ENCODE measurements at places on chromosomes 11 and 22. TPM values are rescaled to one million over a fixed set of nuclear protein-coding genes. Genes with fewer than 3 reads are reported as not detected.

CAPN5 gene
- 7.7 TPM for polyA plus RNA-seq

FJX1 gene
- 5.4 TPM for polyA plus RNA-seq

MFRP gene
- polyA plus RNA-seq = not detected

AAMDC gene
- polyA plus RNA-seq = 270 TPM

BRSK2 gene
- polyA plus RNA-seq = 24.5 TPM

OOSP3 gene
- polyA plus RNA-seq = not detected

SPON1 gene
- 27.2 TPM for polyA plus RNA-seq

CAVIN3 gene
- polyA plus RNA-seq = 126 TPM

C11orf91 gene
- polyA plus RNA-seq = not detected

PIH1D2 gene
- 3.3 TPM for polyA plus RNA-seq

OR52H1 gene
- not detected for polyA plus RNA-seq

CD3D gene
- 3.0 TPM for polyA plus RNA-seq

NTM gene
- 11.5 TPM for polyA plus RNA-seq

TBRG1 gene
- 52.1 TPM for polyA plus RNA-seq

DDTL gene
- 3.5 TPM for polyA plus RNA-seq

GGTLC3 gene
- polyA plus RNA-seq = 0.32 TPM

MMP12 gene
- not detected for polyA plus RNA-seq

APOBEC3C gene
- 38.5 TPM for polyA plus RNA-seq

UEVLD gene
- 6.0 TPM for polyA plus RNA-seq

ARSA gene
- polyA plus RNA-seq = 5.5 TPM

TMEM45B gene
- polyA plus RNA-seq = 3.2 TPM
